ENCODE measurements at places on chromosomes 3 and 15.

DNA sequence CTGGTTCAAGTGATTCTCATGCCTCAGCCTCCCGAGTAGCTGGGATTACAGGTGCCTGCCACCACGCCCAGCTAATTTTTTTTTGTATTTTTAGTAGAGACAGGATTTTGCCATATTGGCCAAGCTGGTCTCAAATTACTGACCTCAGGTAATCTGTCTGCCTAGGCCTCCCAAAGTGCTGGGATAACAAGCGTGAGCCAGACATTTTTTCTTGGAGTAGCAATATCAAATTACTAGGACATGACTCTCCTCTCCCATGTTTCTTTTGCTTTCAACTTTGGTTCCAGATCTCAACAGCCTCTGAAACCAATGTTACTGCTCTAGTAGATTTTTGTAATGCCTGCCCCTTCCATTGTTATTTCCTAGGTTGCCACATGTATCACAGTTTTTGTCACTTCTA is 462.0 kb downstream of the GBE1 start:
- no peak for DNase-seq

DNA sequence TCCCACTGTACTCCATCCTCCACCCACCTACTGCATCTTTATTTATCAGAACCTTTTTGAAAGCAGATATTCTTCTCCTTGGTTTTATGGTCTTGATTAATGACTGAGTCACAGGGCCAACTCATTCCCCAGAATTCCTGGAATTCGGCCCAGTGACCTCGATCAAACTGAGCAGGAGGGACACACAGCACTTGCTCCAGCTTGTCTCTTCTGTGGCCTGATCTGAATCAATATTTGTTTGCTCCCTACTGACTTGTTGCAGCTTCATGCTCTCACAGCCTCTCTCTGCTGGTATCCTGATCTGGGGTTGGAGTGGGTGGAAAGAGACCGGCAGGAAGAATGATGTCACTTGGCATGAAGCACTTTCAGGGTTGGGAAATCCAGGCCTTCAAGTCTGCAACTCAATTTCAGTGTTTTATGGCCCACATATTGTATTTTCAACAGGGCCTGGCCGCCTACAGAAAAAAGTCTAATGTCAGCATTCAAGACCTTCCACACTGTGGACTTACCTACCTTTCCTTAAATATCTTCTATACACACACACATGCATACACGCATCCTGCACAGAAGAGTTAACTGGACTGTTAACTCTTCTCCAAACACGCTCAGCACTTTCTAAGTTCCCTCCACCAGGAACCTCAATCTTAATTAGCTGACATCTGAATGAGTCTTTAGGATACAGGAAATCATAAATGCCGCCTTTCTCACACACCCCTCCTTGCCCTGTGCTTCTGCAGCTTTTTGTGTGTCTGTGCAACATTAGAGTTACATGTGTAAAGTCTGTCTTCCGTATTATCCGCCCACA is 4.6 kb downstream of the ANXA2 start:
- DNase-seq = no peak

GRCh38 chr3:185998136-185998535 is 60.3 kb upstream of the TRA2B start:
- no peak for DNase-seq

DNA sequence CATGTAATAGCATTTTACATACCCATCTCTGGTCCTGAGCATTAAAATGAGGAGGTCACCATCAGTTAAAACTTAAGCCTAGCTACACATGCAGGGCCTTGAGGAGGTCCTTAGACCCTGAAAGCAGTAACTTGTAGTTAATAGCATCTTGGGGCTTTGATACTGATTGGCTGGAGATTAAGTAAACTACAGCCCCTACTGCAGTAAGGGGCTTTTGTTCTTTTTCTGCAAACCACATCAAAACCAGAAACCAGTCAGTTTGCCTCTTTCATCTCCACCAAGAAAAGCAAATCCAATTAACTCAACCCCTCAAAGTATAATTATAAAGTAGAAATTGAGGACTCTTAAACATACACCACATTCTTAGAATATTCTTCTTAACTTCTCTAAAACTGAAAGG is 622.7 kb downstream of the ZPLD1 start:
- no peak for DNase-seq

- DNase-seq = peak; percentile 4
Measured at GRCh38 chr15:60932051-60932915, 296.8 kb downstream of the RORA start.

DNA sequence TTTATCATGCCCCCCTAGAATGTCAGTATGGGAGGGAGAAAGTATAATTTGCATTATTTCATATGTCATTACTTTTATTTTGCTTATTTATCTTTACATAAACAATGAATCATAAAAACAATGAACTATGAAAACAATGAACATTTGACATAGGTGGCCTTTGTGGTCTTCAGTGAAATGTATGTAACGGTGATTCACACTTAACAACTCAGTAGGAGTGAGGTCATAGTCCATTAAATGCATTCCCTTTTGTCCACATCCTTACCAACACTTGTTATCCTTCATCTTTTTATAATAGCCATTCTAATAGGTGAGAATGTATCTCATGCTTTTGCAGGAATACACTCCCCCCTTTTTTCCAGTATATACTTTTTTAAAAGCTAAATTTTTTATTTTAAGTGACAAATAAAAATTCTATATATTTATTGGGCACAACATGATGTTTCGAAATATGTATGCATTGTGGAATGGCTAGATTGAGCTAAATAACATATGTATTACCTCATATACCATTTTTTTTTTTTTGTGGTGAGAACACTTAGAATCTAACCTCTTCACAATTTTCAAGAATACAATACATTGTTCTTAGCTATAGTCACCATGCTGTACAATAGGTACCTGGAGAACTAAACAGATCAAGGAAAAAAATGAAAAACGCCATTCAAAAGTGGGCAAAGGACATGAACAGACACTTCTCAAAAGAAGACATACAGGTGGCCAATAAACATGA is 189.5 kb downstream of the WDR72 start:
- no peak for DNase-seq

- DNase-seq = no peak
Measured at GRCh38 chr3:14849638-14850230, 31.0 kb downstream of the FGD5 start.

DNA sequence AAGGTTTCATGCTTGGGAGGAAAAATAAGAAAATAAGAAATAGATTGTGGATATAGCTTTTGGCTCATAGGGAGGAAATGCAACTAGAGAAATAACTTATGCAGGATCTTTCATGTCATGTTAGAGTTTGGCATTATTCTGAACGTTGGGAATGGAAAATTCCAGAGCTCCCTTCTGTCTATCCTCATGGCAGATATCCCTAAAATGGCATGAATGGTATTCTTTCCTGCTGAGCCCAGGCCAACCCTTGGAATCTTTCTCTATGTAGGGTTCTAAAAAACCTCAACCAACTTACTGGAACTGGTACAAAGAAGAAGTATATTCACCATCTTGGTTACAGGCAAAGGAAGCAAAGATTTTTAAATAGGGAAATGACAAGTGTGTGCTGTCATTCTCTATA is 212.5 kb downstream of the CHST2 start:
- DNase-seq = no peak

- no peak for DNase-seq
Measured at GRCh38 chr3:22939349-22939748, 263.8 kb upstream of the UBE2E2 start.

DNA sequence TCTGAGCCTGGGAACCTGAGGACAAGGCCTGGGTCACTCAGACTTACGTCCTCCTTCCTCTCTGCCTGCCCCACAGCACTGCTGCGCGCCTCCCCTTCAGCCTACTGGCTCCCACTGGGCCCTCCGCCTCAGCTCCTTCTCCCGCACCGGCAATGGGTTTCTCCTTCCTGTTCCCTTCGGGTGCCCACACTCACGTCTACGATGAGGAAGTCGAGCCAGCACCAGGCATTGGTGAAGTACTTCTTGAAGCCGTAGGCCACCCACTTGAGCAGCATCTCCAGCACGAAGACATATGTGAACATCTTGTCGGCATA is 70.0 kb downstream of the EXOG start:
- no peak for DNase-seq

DNA sequence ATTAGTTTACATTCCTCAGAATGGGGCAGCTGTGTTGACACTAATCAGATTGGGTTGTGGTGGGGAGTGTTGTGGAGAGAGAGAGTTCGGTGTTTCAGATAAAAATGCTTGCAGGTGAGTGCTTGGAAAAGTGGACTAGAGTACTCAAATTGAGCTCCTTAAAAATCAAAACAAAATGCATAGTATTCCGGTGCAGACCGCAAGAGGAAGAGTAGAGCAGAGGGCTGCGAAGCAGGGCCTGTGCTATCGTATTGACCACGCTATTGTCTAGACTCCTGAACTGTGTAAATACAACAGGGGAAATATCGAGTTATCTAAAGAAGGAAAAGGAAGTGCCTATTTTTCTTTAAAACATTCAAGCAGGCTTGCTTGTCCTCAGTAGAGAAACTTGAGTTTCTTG is 159.5 kb downstream of the TP63 start:
- no peak for DNase-seq

GRCh38 chr3:173238091-173238490 is 97.1 kb upstream of the SPATA16 start:
- no peak for DNase-seq

- no peak for DNase-seq
Measured at GRCh38 chr3:19022546-19022945, 125.8 kb upstream of the KCNH8 start.

DNA sequence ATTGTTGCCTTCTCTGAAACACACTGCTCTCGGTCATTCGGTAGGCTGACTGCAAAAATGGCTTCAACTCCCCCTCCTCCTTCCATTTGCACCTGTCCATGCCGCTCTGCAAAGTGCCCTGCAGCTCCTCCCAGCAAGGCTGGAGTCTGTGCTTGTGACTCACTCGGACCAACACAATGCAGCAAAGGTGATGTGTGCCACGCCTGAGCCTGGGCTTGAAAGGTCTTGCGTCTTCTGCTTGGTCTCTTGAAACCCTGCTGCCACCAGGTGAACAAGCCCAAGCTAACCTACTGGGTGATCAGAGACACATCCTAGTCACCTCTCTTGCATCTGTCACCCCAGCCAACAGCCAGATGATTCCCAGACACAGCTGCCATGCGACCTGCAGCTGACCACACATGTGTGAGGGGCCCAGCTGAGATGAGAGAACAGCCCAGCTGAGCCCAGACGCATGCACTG is 71.1 kb downstream of the MGLL start:
- no peak for DNase-seq

Data from NCI-H526 (cell line).